ENCODE measurements at places on chromosomes 2 and 18.

DNA sequence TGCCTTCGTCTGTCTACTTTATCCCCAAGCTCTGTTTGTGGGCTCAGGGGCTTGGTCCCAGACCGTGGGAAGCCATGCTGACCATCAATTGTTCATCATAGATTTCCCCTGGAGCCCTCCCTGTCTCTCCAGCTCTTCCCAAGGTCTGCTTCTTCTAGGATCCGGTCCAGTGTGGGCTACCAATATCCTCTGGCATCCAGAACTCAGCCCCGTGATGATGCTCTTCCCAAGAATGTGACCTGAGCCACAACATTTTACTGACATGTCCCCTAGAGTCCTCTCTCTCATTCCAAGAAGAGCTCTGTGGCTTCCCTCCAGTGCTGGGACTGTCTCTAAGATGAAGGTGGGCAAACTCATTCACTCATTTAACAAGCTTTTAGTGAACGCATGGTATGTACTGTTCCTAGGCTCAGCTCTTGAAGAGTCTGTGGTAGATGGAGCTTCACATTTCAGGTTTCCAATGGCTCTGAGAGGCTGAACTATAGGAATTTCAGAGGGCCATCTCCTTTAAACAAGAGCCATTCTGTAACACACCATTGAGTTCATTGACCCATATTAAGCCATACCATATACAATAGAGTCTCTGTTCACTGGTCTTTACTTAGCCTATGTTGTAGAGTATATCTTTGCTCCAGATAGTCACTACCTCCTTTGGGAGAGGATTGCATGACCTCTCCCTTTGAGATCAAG, 142.0 kb upstream of the APCDD1 start:
- no peak for DNase-seq

DNA sequence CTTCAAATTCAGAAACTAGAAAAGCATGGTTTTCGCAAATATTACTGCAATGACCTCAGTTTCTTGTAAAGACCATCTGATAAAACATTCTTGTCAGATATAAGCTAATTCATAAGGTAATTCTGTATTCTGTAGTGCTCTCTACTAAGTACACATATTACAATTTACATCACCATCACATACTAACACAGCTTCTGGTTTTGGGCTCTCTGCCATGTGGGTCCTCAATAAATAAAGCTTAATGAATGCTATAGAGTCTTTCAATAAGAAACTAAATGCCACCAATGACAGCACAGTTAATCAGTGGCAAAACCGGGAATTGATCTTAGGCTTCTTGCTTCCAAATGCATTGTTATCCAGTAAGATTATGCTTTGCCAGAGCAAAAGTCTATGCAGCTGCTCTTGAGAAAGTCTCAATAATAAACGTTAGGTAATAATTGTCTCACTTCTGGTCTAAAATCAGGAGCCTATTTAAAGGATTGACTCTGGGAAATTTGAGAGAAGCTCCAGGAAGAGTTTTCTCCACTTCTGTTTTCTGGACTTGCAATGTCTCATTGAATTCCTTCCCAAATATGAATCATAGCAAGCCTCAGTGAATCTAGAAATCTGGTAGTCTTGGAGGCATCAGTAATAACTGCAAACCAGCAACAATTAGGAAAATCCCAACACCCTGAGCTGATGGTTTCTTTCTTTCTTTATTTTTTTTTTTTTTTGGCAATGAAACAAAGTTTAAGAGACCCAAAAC, 67.9 kb upstream of the RAPGEF4 start:
- no peak for DNase-seq

- DNase-seq = no peak
Observed at GRCh38 chr2:204850581-204850980, 305.3 kb downstream of the PARD3B start.

DNA sequence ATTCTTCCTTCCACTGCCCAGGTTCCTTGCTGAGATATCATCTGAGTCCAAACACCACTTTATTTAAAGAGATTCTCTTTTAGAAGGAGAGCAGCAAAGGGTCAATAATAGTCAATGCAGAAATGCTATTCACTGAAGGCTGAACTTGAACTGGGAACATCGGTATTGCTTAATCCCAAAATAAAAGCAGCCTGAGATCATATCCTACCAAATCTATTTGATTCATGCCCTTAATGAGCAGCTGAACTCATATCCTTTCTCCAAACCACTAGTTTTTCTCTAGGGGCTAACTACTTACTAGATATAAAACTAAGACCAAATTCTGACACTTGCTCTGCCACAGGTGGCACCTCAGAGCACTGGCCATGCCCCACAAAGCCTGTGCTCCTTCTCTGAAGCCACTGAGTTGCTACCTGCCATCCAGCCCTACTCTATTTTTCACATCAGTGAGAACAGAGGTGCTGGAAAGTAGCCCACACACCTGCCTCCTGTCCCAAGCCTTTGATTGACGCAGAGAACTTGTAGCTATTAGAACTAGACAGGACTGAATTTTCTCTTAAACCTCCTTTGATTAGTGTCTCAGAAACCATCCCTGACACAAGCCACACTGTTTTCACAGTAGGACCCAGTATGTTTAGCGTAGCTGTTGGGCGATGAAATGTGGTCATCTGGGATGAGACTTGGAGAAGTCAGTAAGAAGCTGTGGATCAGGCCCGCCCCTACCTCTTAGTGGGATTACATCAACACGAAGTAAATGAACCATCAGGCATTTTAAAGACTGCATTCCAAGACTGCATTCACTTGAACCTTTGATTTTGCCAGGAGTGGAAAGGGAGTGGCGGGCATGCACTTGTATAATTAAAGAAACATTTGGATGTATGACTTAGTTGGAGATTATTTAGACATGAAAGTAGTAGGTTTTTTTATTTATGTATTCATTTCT, 124.3 kb downstream of the RBMS1 start:
- DNase-seq = no peak

- DNase-seq = no peak
Observed at GRCh38 chr2:239758279-239758877, 266.8 kb downstream of the NDUFA10 start.

GRCh38 chr18:64208516-64208915, 59.6 kb upstream of the LINC00305 start:
- no peak for DNase-seq

DNA sequence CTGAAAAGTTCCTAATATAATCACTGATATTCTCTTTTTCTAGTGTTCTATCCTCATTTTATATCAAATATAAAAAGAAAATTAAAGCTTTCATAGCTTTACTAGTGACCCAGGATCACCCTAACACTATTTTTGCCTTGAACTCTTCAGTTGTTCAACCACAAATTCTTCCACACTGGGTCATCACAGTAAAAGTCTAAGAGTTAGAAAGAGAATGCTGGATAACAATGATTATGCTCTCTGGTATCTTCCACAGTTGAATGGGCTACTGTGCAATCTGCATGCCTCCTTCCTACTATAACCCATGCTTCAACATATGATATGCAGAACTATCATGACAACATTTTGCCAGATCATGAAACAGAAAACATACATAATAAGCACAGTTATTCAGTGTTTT, 32.3 kb downstream of the CHN1 start:
- no peak for DNase-seq

GRCh38 chr2:178892751-178893625, 85.8 kb upstream of the TTN start:
- no peak for DNase-seq

GRCh38 chr2:120250640-120251039, 2.0 kb upstream of the RALB start:
- no peak for DNase-seq

DNA sequence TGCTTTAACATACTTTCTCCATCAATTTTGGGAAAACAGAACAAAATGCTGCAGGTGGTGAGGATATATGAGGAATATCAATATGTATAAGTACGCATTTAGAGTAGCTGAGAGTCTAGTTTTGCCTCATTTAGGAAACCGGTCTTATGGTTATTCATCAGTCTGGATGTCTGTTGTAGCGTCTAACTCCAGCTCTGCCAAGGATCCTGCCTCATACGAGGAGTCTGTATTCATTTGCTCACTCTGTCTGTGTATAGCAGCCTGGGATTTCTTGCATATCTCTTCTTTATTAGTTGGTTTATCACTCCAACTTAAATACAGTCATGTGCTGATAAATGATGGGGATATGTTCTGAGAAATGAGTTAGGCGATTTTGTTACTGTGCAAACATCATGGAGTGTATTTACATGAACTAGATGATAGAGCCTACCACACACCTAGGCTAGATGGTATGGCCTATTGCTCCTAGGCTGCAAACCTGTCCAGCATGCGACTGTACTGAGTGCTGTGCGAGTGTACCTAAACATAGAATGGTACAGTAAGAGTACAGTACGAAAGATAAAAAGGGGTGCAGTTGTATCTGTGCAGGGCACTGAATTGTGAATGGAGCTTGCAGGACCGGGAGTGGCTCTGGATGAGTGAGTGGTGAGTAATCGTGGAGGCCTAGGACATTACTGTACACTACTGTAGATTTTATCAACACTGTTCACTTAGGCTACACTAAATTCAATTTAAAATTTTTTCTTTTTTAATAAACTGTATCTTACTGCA, 148.1 kb downstream of the ZNF407 start:
- no peak for DNase-seq

DNA sequence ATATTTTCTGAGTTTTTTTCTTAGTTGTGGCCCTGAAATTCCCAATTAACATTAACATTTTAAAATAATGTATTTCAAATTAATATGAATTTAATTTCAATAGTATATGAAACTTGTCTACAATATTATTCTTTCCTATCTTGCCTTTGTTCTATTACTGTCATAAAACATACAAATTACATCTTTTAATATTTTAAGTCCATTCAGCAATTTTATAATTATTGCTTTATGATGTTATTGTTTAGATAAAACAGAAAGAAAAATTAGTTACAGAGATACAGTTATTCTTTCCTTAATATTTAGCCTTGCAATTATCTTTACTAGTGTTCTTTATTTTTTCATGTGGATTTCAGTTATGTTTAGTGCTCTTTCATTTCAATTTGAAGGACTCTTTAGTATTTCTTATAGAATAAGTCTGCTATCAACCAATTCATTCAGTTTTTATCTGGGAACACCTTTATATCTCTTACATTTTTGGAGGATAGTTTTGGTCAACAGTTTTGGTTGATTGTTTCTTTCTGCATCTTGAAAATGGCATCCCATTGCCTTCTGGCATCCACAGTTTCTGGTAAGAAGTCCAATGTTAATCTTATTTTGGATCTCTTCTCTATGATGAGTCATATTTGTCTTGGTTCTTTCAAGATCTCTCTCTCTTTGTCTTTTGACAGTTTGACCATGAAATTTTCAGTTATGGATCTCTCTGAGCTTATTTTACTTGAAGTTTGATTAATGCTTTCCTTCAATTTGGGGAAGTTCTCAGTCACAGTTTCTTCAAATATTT, 76.9 kb upstream of the CHST9 start:
- no peak for DNase-seq

- DNase-seq = no peak
Observed at GRCh38 chr2:217691516-217691915, 311.3 kb downstream of the TNS1 start.

- no peak for DNase-seq
Observed at GRCh38 chr2:16640001-16640700, 25.5 kb downstream of the CYRIA start.

DNA sequence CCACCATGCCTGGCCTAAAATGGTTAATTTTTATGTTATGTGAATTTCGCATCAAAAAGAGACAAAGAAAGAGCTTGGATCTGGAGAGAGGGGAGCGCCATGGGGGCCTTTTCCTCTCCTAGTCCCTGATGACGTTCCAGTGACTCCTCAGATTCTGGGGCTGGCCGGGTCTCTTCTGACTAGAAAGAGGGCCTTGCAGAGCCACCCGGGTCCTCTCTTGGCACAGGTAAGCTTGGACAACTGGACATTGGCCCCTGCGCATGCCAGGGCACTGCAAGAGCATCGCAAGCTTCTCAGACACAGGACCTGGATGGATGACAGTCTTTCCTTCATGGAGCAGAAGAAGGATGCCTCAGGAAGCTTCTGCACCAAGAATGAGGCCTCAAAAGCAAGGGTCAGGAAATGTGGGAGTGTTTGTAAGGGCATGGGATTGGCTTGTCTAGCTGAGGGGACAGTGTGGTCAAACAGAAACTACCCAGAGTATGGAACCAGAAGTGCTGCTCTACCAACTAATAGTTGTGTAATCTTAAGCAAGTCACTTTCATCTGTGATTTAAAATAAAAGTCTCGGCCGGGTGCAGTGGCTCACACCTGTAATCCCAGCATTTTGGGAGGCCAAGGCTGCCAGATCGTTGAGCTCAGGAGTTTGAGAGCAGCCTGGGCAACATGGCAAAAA, 35.2 kb downstream of the FOSL2 start:
- DNase-seq = no peak

GRCh38 chr2:195214072-195214471, 443.0 kb upstream of the SLC39A10 start:
- DNase-seq = no peak

- DNase-seq = no peak
Observed at GRCh38 chr2:201660293-201660895, 17.1 kb upstream of the TMEM237 start.

GRCh38 chr2:201298462-201299052, 38.2 kb downstream of the CASP8 start:
- no peak for DNase-seq

- no peak for DNase-seq
Observed at GRCh38 chr2:85174943-85175342, 41.8 kb downstream of the TCF7L1 start.

- DNase-seq = no peak
Observed at GRCh38 chr2:53530126-53530525, 237.5 kb upstream of the CHAC2 start.

GRCh38 chr2:158204741-158205165, 103.1 kb downstream of the UPP2 start:
- no peak for DNase-seq

- DNase-seq = peak; percentile 58
Observed at GRCh38 chr2:241637795-241638660, 535 bp downstream of the ATG4B start.

All from activated CD8-positive, alpha-beta memory T cell treated with anti-CD3 and anti-CD28 coated beads, Interleukin-2, amount 10 ng/mL, durations not matched to agents 7 days and 5 days (primary cell).